ENCODE measurements at places on chromosomes 11 and 22.

GRCh38 chr11:30938171-30938570 is 352.0 kb upstream of the MPPED2 start:
- no peak for DNase-seq

DNA sequence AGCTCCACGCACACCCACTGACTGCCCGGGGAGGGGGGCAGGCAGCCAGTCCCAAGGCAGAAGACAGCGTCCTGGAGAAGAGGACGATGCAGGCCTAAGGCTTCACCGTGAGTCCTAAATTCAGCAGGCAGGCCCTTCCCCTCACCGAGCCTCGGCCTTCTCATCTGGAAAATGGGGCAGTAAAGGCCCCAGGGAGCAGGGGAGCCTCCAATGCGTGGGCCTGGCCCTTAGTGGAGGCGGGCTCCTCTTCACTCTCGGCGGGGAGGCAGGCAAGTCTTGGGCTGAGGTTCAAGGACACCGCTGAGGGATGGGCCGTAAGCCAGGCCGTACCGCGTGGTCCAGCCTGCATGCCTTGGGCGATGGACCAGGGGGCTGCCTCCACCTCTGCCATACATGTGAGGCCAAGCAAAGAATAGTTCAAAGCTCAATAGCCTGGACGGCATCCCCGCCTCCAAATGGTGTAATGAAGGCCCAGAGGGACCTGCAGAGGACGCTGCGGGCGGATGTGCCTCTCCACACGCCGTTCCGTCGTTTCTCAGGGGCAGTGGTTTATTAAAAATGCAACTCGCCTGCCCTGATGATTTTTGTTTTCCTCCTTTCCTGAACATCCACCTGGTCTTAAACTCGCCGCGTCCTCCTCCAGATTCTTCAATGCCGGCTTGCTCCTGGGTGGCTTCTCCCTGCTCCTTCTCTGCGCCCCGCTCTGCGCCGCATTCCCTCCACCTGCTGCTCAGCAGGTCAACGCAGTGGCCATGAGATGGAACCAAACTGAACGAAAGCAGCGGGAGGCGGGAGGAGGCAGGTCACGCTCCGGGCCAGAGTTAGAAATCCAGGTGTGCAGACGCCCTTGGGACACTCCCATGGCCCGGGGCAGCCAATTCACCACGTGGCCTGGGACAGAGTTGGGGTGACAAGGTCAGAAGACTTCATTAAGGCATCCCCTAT is 627.8 kb downstream of the TBC1D22A start:
- no peak for DNase-seq

GRCh38 chr11:44992181-44992582 is 41.5 kb upstream of the TP53I11 start:
- no peak for DNase-seq

- DNase-seq, result no peak
Measured at GRCh38 chr22:45268167-45268957, 16.4 kb upstream of the UPK3A start.

GRCh38 chr11:92980312-92980711 is 10.9 kb downstream of the MTNR1B start:
- no peak for DNase-seq

GRCh38 chr22:25702571-25703167 is 39.3 kb upstream of the MYO18B start:
- no peak for DNase-seq

DNA sequence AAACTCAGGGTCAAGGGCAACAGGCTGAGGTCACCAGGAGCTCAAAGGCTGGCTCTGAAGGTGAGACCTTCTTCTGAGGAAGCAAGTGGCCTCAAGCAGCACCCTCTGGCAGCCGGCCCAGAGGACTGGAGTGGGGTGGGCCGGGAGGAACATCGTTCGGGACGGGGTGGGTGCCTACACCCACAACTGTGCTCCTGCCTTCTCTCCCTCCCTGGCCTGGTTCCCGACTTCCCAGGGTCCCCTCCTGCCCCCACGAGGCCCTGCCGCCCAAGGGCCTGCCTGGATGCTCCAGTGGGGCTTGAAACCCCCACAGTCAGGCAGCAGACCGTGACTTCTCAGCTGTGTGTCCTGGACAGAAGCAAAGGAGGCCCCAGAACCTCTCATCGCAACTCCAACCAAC is 195.7 kb downstream of the IGLL1 start:
- DNase-seq, result no peak

DNA sequence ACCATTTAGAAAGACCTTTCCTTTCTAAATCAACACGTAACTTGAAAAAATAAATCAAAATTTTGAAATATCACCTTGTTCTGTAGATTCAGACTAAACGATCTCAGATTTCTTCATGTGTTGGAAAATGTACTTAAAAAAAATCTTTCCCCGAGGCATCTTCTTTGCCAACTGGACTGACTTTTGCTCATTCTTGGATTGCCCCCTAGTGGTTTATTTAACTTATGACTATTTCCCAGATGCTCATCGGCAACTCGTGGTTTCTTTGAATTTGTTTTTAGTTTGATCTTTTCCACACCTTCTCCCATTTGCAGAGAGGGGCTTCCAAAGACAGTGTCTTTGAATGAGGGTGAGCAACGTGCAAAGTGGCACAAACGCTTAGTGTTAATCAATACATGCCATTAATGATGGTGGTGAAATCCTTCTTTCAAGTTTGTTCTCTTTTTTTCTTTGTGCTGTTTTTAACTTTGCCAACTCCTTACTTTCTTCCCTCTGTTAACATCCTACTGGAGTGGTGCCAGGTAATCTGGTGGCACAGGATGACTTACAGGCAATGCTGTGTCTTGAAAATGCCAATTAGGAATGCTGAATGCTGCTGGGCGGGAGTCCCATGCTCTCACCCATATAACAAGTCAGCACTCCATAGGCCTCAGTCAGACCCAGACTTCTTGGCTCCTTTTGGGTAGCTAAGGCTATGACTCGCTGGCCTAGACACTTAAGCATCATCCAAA is 18.3 kb downstream of the PRSS23 start:
- DNase-seq, result no peak

Data from tibial nerve (tissue), 4 donors.